Fibroblast of skin of scalp (primary cell): ENCODE measurements at places on chromosomes 7 and 10.
A peak's percentile ranks its signal among the peaks of the same experiment; 100 is the strongest.

DNA sequence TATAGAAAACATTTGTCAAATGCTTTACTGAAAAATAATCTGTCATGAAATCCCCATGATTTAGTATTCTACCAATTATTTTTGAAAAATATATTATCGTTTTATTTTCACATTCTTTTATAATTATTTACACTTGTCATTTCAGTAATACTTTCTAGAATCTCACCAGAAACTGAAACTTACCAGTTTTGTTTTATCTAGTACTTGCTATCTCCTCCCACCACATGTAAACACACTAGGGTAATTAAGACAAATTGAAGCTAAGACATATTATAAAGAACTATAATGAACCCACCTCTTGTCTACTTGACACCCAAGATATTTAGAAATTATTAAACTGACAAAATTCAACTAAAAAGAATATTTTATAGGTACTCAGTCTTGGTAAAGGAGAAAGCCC is 51.5 kb upstream of the GRM3 start:
- no peak for DNase-seq

- no peak for DNase-seq
These were observed 255.3 kb downstream of the ELFN1 start for GRCh38 chr7:1925349-1925748.

DNA sequence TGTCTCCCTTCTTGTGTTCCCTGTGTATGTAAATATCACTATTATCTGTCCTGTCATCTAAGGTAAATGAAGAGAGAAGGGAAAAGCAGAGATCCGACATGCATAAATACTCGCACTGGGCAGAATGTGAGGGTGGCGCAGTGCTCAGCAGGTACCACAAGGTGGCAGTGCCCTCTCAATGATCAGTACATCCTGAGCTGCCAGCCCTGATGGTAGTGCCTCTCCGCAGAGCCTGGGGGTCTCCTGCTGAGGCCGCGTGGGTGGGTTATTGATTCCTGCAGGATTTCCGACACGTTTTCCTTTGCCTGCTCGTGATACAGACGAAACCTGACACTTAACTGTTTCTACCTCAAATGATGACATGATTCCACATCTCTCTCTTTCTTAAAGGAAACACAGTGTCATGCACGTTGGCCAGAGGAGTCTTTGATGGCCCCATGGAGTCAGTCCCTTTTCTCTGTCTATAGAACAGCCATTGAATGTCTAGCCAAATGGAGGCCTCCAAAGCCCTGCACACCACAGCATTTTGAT is 19.8 kb downstream of the RGR start:
- peak; percentile 57 for DNase-seq

GRCh38 chr7:131466735-131467365 is 89.6 kb downstream of the PODXL start:
- no peak for DNase-seq

DNA sequence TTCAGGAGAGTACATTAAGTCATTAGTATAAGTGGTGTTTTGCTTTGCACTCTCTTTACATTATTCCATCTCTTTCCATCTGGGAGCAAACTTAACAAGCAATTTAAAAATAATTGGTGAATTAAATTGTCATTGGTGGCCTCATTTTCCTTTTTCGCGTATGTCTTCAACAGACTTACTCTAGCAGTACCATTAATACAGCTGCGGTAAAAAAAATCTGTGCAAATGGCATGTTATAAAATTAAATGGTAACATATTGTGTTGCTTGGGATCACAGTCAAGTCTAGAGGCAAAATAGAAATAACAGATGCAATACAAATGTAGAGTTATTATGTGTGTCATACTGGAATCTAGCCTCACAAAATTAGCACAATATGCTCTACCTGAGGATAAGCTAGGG is 322.4 kb downstream of the PCDH15 start:
- DNase-seq = no peak

GRCh38 chr7:25913598-25914224 is 238.3 kb upstream of the NFE2L3 start:
- no peak for DNase-seq

DNA sequence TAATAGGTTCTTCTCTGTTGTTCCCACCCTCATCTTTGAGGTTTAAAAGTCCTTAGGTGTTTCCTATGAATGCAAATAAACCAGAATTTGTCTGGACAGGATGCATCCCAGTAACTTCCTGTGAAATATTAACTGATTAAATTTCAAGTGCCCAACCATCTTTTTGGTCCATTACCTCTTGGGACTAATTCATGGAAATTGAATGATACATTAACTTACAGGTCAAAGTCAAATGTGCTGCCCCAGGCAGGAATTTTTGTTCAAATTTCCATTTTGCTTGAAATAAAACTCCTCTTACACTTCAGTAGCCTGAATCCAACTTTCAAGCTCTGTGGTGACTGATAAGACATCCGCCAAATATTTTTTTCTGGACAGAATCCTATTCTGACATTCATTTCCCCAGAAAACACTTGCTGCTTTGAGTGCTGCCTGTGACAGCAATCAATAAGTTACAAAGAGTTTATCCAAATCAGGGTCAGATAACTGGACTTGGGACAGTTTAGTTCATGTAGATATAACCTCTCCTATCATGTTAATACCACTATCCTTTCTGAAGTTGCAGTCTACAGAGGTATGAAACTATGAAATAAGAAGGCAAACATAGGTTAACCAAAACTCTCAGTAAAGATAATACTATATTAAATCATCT is 383.5 kb downstream of the POM121L12 start:
- DNase-seq = no peak

GRCh38 chr10:86363184-86363832 is 3.3 kb downstream of the GRID1 start:
- no peak for DNase-seq

- DNase-seq = no peak
These were observed 86.9 kb downstream of the UBE2H start for GRCh38 chr7:129865925-129866201.

DNA sequence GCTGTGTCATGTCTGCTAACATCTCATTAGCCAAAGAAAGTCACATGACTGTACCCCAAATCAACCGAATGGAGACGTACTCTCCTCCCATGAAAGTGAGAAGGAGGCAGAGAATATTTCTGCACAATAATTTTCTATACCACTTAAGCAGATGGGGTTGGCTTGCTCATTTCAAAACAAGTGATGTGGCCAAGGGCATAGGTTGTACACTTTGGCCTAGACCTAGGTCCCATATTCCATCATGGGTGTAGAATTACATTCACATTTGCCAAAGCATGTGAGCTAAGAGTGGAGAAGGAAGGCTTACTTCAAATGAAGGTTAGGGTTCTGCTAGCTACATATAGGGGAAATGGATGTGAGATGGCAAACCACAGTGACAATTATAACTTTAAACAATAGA is 83.0 kb downstream of the ZNF365 start:
- no peak for DNase-seq

- no peak for DNase-seq
These were observed 77.8 kb upstream of the ABI1 start for GRCh38 chr10:26938578-26938977.

- DNase-seq = peak; percentile 63
These were observed 2.6 kb downstream of the NPTX2 start for GRCh38 chr7:98619450-98620321.
